ENCODE measurements at places on chromosomes 5 and 9.

DNA sequence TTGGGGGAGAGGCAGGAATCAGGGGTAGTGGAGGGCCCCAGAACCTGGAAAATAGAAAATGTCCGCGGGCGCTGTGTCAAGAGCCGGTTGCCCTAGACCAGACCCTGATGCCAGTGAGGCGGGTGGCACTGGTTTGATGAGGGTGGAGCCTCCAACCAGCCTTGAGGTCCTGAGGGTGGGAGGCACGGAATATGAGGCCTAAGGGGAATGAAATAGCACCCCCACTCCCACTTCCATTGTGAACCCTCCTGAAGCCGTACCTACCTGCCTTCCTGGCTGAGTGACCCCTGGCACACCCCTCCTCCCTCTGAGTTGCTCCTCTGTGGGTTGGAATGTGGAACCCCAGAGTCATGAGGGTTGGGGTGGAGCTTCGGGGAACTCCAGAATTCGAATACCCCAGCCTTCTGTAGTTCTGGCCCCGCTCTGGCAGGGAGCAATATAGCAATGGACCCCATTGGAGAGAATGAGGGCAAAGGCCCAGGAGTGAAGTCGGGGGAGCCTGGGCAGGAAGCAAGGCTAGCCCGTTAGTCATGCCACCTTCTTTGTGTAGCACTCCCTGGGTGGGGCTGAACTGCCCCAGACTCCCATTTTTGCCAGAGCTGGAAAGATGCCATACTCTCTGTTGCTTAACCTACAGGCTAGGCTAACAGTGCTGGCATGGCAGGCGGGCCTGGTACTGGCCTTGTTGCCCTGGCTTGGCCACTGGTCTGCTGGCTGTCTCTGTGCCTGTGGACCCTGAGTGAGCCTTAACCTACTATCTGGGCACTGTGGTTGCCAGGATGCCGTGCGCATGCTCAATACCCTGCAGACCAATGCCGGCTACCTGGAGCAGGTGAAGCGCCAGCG lies 1.0 kb downstream of the FPGS start:
- peak; percentile 68 for DNase-seq

DNA sequence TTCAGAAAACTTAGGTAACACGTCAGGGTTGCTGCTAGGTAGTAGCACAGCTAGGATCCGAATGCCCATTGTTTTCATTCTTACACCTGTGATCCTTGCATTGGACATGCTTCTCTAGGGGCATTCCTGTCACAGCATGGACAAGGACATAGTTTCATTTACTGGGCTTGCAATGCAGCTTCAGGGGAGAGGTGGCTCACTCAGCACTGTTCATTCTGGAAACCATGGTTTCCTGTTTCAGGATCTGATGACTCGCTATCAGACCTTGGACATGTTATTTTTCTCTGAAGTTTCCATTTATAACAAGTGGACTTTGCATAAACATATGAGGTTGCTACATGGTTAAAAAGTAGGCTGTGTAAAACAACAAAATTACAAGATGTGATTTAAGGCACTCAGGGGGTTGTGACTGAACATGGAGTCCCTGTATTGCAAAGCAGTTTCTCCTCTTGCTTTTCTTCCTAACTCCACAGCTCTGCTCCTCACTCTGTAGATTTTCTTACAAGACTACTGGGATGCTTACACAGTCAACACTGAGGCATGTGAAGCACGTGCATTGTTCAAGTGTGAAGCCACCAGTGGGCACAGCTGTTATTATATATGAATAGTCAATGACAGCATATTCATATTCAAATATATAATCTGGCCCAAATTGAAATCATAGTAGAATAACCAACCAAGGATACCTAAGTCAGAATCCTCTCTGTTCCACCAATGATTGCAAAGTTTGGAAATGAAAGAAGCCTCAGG lies 66.1 kb upstream of the STK32A start:
- DNase-seq: no peak

DNA sequence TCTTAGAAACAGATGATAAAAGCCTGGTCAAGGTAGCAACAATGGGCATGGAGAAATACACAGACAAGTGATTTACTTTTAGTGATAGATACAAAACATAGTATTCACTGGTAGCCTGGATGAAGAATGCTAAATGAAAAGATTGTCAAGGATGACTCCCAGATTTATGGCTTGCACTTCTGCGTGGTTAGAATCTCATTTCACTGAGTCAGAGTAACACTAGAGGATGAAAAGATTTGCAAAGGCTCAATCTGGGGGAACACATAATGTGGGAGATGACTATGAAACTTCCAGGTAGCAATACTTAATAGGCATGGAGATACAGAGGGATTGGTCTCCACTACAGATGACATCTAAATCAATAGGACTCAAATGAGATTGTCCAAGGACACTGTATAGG lies 38.4 kb downstream of the AGTPBP1 start:
- DNase-seq: no peak

- DNase-seq: no peak
Measured at GRCh38 chr5:1501372-1502045, 22.3 kb downstream of the LPCAT1 start.

DNA sequence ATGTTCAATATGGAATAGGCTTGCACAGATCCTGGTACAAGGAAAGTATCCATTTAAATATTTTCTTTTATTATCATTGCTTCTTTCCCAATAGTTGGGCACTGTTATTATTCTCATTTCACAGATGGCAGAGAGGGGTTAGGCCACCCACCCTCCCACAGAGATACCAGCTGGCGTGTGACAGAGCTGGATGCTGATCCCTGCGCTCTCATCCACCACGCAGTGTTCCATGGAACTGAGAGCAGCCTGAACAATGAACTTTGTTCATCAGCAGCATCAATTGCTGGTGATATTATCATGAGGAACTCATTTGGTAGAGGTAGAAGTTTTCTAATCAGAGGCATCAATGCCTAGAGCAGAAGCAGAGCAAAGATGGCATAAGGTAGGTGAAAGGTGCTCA lies 227.9 kb downstream of the ESM1 start:
- DNase-seq: no peak

GRCh38 chr9:21862871-21863270 lies 60.4 kb downstream of the MTAP start:
- no peak for DNase-seq

DNA sequence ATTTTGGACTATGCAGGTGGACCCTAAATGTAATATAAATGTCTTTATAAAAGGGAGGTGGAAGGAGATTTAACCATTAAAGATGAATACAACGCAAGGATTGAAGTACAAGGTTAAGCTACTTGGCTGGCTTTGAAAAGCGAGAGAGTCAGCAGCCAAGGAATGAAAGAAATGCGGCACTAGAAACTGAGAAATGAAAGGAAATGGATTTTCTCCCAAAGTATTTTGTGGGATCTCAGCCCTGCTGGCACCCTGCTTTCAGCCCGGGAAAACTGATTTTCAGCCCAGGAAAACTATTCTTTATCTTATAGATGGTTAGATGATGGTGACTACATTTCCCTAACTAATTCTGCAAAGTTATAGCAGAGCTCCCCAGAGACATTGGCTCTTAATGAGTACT lies 1349.6 kb upstream of the C9orf72 start:
- no peak for DNase-seq

DNA sequence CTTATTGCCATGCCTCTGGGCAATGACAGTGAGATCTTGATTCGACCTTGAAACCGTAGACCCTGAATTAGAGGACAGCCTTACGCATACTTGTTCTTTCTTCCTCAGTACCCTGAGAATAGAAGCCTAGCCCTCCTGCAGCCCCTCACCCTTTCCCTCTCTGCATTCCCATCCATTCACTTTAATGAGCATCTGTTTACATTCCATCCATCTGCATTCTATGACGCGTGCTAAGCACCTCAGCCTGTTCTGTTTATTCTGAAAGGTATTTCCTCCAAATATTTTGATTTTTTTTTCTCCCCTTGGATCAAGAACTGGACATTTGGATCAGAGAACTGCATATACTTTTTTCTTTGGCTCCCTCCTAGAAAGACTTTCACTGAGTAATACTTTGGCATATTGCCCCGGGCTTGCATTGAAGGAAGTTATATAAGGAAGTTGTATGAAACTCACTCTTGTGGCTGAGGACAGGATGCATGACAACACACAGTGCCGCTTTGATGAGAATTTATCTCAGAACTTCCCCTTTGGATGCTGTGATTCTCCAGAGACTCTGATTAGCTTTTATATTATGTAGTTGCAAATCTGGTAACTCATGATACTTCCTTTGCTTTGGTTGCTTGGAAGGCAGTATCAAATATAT lies 15.7 kb downstream of the TMEM8B start:
- DNase-seq: peak; percentile 59

GRCh38 chr9:100486479-100487176 lies 13.7 kb downstream of the TMEFF1 start:
- DNase-seq: no peak

DNA sequence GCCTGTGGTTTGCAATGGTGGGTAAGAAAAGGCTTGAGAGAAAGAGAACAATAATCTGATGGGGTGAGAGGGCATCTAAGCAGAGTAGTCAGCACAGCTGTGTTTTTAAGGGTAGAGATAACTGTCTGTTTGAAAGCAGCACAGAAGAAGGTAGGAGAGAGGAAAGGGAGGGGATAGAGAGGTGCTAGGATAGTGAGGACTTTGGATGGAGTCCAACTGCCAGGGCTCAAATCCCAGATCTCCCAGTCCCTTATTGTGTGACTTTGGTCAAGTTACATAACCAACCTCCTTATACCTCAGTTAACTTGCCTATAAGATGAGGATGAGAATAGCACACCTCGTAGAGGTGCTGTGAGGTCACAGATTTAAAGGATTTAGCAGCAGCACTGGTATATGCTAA lies 55.6 kb downstream of the GPR21 start:
- DNase-seq: no peak

DNA sequence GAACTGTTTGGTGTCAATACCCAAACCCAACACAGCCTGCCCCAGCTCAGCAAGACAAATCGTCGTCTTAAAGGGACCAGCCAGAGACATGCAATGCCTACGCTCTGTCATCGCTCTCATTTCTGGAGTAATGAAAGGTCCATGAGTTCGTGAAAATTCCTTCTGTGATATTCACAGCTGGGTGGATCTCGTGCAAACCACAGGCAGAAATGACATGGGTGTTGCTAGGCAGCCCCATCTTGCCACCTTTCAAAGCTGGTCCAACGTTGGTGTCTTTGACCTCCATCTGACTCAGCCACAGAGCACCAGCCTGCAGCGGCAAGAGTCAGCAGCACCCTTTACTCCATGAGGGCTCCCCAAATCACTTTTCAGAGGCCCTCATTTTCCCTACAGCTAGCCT lies 215.3 kb downstream of the SLIT3 start:
- DNase-seq: no peak

GRCh38 chr5:113195251-113195650 lies 218.7 kb downstream of the DCP2 start:
- no peak for DNase-seq

- no peak for DNase-seq
Measured at GRCh38 chr5:42522783-42523182, 99.5 kb downstream of the GHR start.

DNA sequence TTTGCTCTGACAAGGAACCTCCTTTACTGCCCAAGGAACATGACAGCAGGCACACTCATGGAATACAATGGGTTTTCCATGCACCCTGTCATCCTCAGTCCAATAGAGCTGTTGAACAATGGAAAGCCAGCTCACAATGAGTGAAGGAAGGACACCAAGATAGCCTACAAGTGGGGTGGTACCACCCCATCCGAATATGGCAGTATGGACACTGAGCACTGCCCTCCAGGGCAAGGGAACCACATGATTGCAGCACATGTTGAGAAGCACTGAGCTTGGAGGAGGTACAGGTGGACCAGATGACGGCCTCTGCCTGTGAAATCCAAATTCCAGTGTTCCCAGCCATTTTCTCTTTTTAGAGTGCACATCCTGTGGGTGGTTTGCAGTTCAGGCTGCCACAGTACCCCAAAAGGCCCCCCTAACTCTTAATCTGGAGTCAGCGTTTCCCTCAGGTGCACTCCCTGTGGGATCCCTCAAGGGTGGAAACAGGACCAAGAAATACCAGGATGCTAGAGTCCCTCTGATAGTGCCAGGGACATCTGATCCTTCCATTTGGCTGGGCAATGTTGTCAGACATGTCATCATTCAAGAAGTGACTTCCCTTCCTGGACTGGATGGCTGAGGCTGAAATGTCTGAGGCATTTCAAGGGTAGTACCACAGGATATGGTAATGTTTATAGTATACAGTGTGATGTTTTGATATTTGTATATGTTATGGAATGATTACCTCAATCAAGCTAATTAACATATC lies 48.9 kb downstream of the SMC2 start:
- DNase-seq: no peak

- no peak for DNase-seq
Measured at GRCh38 chr5:149643781-149644180, 62.5 kb downstream of the ARHGEF37 start.

GRCh38 chr9:125425170-125425897 lies 163.7 kb downstream of the GAPVD1 start:
- DNase-seq: no peak

GRCh38 chr5:159386028-159386711 lies 55.9 kb upstream of the IL12B start:
- DNase-seq: no peak

GRCh38 chr5:118506217-118506852 lies 482.0 kb downstream of the DTWD2 start:
- no peak for DNase-seq

- no peak for DNase-seq
Measured at GRCh38 chr5:142484821-142485387, 160.1 kb upstream of the SPRY4 start.

- no peak for DNase-seq
Measured at GRCh38 chr9:137188086-137188489, 272 bp downstream of the ANAPC2 start.

DNA sequence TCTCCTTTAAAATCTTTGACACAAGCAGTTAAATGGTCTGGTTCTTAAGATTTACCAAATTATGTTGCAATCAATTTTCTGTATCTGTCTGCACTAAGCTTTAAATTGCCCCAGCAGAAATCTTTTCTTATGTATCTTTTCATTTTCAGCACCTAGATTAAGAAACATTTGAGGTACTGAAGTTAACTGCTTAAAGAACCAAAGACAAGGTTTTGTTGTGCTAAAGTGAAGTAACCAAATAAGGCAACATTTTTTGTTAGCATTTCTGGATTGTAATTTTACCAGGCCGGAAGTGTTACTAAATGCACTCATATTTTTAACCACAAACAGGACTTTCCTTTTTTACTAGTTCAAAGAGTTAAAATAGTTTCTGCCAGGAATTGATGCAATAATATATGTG lies 24.1 kb upstream of the MTAP start:
- DNase-seq: no peak

- peak; percentile 83 for DNase-seq
Measured at GRCh38 chr9:133861086-133861485, 122.9 kb upstream of the SARDH start.

DNA sequence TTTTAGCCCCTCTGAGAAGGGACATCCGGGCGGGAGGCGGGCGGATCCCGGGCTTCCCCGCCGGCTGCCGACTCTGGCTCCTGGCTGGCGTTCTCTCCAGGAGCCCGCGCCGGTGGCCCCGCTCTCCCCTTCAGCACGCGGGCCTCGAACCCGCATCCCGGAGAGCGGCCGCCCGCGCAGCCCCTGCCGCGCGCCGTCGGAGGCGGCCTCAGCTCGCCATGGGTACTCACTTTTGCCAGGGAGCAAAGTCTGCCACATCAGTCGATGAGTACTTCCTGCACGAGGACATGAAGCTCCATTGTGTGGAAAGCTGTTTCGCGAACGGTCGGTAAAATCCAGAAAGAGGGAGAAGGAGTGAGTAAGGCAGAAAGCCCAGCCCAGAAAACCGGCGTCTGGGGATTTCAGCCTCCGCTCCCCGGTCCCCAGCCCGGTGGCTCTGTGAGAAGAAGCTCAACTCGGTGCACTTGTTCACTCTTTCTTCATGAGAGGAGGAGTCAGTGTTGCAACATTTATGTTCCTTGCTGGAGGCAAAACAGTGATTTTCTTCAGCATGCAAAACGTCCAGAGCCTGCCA lies at the start of gene PRLR:
TSS of gene PRLR (minus strand) at position 450 of the 574 bp plus-strand sequence. CDS start 140,867 bp downstream, outside the sequence.
- DNase-seq: no peak

- no peak for DNase-seq
Measured at GRCh38 chr9:137088121-137088520, 1.3 kb downstream of the MAN1B1 start.
